Retina (tissue), 1 donor: ENCODE measurements at places on chromosomes 11 and 22.

DNA sequence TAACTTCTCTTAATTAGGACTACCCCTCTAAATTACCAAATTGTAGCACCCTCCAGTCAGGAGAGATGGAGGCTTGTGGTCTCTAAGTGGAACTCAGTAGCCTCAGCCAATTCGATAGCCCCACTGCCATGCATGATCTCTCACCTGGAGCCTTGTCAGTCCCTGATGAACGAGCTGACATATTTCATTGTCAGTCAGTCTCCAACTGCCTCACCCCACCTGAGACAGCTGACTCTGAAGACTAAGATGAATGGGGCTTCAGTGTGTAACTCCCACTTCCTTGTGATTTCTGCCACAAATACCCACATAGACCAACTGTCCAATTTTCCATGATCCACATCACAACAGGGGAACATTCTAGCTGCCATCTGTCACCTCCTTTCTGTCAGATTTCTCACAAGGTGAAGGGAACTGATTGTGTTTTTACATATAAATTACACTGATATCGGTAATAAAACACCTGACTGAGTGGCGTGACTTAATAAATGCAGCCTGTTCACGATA is 206.5 kb downstream of the FAM181B start:
- DNase-seq = no peak

GRCh38 chr11:1327064-1327460 is 17.6 kb upstream of the TOLLIP start:
- DNase-seq = no peak

- no peak for DNase-seq
Observed at GRCh38 chr11:9269492-9270013, 4.4 kb upstream of the DENND5A start.

- DNase-seq = no peak
Observed at GRCh38 chr11:123652599-123652998, 1.8 kb downstream of the SCN3B start.

- peak; percentile 95 for DNase-seq
Observed at GRCh38 chr11:121292495-121293287, at the start of gene SC5D. Gene SC5D, plus strand, starts transcription at chr11:121292771. Its CDS starts 10,605 bp downstream, at chr11:121303376.

- no peak for DNase-seq
Observed at GRCh38 chr11:96050435-96051182, 126.7 kb upstream of the MTMR2 start.

- no peak for DNase-seq
Observed at GRCh38 chr11:20355221-20356219, 8.0 kb upstream of the HTATIP2 start.

DNA sequence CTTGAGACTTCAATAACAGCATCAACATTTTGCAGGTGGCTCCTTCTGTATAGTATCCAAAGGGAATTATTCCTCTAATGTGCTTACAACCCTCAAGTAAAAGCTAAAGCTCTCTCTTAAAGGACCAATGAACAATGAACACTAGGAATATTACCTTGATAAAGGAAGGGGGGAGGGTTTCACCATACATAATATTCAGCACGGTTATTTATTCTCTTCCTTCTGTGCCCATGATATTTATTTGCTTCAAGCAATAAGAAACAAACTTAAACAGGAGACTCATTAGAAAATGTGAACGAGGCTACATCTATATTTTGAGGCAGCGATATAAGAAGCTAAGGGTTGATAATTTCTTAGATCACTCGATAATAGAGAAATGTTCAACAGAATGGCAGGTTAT is 21.2 kb downstream of the BLID start:
- no peak for DNase-seq

DNA sequence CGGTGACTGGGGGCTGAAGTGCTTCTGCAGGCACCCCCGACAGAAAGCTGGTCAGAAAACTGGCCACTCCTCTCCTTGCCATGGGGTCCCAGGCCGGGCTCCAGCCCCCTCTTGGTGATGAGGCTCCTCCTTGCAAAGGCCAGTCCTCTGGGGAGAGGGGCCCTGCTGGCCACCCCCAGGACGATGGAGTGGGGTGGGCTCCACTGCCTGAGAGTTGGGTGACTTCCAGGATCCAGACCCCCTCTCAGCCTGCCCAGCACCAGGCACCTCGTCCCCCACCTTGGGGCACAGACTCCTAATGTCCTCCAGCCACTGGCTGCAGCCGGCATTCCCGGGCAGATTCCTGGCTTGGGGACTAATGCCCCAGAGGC is 441 bp upstream of the RPS6KA4 start:
- DNase-seq = peak; percentile 72

DNA sequence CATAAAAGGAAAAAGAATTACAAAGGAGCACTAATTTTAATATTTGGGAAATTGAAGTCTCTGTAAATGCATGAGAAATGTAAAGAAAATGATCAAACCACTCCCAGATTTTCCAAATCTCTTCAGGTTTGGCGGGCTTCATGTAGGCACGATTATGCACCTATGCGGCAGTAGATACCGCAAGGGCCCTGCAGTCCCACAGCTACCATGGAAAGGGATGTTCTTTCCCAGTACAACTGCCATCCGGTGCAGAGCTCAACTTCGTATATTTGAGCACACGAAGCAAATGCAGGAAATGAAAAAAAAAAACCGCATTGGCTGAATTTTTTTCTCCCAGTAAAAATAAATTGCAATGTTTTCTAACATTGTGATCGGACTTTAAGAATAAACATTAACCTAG is 1.4 kb downstream of the SLC17A6 start:
- DNase-seq = peak; percentile 38

- DNase-seq = no peak
Observed at GRCh38 chr11:96014217-96014616, 90.3 kb upstream of the MTMR2 start.

DNA sequence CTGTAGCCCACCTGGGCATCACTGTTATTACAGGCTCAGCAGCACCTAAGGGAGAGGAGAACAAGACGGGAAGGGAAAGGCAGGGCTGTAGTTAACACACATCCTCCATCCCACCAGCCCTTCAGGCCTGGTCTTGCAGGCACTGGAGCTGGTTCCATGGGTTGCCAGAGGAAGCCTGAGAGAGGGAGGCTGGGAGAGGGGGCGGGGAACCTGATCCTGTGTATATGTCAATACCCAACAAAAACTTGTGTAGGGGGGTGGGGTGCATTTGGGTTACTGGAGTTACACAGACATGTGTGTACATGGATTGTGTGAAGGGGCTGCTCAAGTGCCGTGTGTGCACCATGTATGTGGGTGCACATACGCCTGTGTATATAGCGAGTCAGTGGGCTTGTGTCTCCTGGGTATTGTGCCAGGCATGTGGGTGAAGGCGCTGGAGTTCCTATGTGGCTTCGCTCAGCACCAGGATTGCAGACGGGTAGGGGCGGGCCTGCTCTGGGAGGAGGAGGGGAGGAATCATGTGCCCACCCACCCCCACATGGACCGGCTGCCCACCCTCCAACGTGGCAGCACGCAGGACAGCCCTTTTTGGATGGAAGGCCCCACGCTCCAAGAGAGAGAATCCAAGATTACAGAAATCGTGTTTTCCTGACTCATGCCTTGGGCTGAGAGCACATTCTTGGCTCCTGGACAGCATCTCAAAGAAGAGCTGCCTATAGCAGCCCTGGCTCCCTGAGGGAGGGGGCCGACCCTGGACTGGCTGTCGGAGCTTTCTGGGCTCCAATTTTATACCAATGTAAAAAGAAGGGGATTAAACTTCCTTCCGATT is 4.2 kb upstream of the SERPINH1 start:
- DNase-seq = no peak

DNA sequence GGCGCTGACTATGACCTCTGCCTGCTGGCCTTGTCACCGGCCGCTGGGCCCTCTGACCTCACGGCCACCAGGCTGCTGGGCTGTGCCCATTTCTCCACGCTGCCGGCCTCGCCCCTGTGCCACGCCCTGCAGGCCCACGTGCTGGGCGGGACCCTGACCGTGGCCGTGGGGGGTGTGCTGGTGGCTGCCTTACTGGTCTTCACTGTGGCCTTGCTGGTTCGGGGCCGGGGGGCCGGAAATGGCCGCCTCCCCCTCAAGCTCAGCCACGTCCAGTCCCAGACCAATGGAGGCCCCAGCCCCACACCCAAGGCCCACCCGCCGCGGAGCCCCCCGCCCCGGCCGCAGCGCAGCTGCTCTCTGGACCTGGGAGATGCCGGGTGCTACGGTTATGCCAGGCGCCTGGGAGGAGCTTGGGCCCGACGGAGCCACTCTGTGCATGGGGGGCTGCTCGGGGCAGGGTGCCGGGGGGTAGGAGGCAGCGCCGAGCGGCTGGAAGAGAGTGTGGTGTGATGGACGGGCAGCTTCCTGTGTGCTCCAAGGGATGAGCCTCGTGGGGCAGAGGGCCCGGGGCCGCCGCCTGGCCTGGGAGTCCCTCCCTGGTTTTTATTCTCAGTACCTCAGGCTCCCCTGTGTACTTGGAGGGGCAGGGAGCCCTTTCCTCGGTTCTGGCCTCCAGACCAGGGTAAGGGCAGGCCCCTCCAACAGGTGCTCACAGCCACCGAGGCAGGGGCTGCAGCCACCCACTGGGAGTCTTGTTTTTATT is 3.0 kb downstream of the LRFN4 start:
- no peak for DNase-seq
